NCI-H460 (cell line): ENCODE measurements at places on chromosomes 7 and 10. TPM values are rescaled to one million over a fixed set of nuclear protein-coding genes. Genes with fewer than 3 reads are reported as not detected.

GHRHR gene
- not detected in 2 replicates for total RNA-seq

GRCh38 chr10:49001870-49002672 is 62.4 kb upstream of the LRRC18 start:
- no peak for DNase-seq

PON3 gene
- total RNA-seq, result 0.77 and 0.98 TPM in 2 replicates

- no peak for DNase-seq
These were observed 101.5 kb upstream of the EGR2 start for GRCh38 chr10:62917475-62918238.

DNA sequence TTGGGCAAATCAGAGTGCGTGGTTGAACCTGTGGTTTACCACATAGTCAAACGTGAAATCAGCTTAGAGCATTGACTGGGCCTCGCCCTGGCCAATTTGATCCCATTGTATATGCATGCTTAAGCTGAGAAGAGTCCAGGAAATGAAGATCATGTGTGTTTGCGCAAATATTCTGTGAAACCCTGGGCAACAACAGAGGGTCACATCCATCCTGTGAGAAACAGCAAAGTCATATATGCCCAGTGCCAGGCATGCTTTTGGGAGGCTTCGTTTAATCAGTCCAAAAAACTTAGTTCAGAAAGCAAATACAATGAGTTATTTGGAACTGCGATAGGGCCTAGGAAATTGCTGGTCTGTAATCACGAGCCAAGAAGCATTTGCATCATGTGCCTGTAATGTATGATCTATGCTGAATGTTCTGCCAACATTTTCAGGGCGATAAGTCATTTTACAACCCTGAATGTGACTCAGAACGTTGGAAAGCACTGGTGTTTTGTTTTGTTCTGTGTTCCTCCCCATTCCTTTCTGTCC is 412.1 kb upstream of the CELF2 start:
- no peak for DNase-seq

PTEN gene
- 166 and 194 TPM in 2 replicates for total RNA-seq

- no peak for DNase-seq
These were observed 142.4 kb downstream of the ADCY1 start for GRCh38 chr7:45716380-45717203.

GRCh38 chr7:22936246-22936645 is 77.7 kb downstream of the HYCC1 start:
- DNase-seq, result no peak

STEAP2 gene
- 2.1 and 2.2 TPM in 2 replicates for total RNA-seq

- no peak for DNase-seq
These were observed 93.0 kb upstream of the PCGF5 start for GRCh38 chr10:91127341-91128082.

- no peak for DNase-seq
These were observed 50.7 kb upstream of the CABCOCO1 start for GRCh38 chr10:61612009-61612408.

DNA sequence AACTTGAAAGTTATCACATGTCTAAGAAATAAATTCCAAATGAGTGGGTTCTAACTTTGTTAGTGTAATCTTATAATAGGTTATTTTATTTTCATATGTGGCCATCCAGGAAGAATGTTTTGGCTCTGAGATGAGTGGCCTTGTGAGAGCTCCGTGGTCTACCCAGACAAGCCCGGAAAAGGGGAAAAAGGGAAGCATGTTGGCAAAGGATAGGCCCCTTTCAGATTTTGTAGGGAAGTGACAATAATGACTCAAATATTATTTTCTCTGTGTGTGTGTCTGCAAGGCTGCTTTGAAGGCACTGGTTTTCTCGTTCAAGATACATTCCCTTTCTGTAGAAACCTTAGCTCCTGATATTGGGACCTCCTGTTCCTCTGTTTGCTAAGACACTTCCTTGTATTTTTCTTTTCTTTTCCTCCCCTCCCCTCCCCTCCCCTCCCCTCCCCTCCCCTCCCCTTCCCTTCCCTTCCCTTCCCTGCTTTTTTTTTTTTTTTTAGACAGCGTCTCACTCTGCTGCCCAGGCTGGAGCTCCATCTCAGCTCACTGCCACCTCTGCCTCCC is 240.8 kb downstream of the LRMDA start:
- no peak for DNase-seq
